ENCODE measurements at places on chromosomes 11 and 22. TPM values are rescaled to one million over a fixed set of nuclear protein-coding genes. Genes with fewer than 3 reads are reported as not detected.

DNA sequence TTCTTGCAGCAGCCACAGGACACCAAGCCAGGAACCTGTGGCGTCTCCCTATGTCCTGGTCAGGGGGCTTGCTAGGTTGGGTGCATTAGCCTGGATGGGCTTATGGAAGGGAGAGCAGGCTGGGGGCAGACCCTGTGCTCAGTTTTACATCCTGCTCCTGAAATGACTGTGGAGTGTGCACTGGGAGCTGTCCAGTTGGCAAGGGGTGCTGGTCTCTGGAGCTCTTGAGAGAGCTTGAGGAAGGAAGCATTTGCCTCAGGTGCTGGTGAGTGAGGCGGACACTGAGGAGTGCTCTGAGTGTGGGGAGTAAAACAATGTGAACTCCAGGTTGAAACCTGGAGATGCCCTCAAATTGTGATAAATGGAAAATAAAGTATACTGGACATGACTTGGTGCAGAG lies 3.4 kb downstream of the SCGB1D4 start:
- no peak for DNase-seq
- no peaks in the 10 kb centered on the region for H3K4me1 ChIP-seq
- H3K36me3 ChIP-seq: no peaks in the 10 kb centered on the region
- H3K27me3 ChIP-seq: no peaks in the 10 kb centered on the region

DNA sequence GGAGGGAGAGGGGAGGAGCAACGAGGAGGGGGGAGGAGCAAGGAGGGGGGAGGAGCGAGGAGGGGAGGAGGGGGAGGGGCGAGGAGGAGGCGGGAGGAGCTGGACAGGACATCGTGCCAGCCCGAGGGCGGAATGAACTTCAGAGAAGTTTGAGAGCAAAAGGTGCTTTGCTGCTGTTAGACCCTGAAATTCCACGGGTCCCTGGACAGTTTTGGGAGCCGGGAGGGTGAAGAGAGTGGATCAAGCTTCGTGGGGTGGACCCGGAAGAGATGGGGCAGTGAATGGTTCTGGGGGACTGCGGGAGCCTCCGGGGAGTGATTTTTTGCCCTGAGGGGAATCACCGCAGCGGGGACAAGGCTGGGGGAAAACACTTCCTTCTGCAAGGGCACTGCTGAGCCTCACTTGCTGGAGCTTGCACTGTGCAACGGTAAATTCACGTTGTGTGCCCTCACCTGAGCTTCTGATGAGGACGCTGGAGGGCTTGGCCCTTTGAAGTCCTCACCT lies 10.7 kb upstream of the NLRP6 start:
- no peak for DNase-seq
- H3K36me3 ChIP-seq: no peaks in the 10 kb centered on the region
- H3K4me1 ChIP-seq: no peaks in the 10 kb centered on the region
- H3K27ac ChIP-seq: no peak overlapping the region
- no peaks in the 10 kb centered on the region for H3K27me3 ChIP-seq

The APBB1 gene
- total RNA-seq: 62.2 TPM

The NAT10 gene
- total RNA-seq: 42.4 TPM

- H3K4me1 ChIP-seq: no peaks in the 10 kb centered on the region
- H3K36me3 ChIP-seq: no peaks in the 10 kb centered on the region
- DNase-seq: no peak
- H3K4me3 ChIP-seq: no peak overlapping the region
Measured at GRCh38 chr11:12288931-12289666, 88.3 kb upstream of the PARVA start.

DNA sequence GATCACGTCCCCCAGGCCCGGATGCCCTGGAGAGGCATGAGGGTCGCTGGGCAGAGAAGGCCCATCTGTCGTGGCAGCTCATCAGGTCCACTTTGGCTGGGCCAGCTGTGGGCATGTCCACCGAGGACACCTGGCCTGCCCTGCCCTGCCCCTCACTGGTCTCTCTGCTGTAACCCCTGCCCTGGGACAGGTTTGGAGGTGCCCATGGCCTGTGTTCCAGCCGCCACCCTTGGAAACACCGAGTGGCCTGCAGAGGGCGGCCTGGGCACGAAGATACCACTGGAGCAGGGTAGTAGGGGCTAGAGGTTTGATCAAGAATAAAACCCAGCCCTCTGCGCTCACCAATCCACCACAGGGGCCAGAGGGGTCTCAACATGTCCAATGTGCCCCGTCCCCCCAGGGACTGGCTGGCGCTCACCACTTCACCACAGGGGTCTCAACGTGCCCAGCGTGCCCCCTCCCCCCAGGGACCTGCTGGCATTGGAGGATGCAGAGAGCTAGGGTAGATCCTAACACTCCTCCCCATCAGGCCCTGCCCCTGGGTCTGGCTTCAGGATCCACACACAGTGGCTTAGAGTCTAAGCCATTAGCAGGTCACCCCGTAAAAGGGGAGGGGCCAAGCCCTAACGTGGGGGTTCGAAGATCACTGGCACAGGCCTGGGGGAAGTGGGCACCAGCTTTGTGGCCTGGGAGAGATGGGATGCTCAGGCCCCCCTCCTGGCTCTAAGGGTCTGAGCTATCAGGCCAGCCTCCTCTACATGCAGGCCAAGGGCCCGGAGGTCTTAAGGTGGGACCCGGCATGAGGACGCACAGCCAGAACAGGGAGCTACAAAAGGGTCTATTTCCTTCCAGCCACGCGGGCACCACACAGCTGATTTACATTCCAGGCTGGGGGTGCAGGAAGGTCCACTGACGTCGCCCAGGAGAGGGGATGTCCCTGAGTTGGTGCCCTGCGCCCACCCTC lies 1.3 kb upstream of the HDAC10 start:
- DNase-seq: peak; percentile 92
- no peaks in the 10 kb centered on the region for H3K27me3 ChIP-seq
- no peaks in the 10 kb centered on the region for H3K36me3 ChIP-seq
- no peak overlapping the region for H3K4me3 ChIP-seq

GRCh38 chr22:22810018-22810427 lies 77.6 kb upstream of the IGLL5 start:
- no peak for DNase-seq
- no peaks in the 10 kb centered on the region for H3K27me3 ChIP-seq
- H3K4me3 ChIP-seq: no peak overlapping the region
- no peaks in the 10 kb centered on the region for H3K4me1 ChIP-seq

DNA sequence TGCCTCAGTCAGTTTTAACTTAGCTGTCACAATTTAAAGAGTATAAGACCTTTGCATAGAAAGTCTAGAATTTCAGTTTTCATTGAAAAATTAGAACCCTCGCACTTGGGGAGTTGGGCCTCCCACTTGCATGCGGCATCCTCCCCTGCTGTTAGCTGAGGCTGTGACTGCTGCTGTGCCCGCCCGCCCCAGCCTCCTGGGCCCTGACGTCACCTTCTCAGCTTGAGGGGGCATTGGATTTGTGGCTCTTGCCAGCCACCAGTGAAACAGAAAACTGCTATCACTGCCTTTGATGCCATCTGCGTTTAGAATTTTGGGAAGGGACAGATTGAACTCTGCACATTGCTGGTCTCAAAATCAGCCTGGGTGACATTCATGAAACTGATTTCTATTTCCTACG lies 108.7 kb downstream of the CTTN start:
- no peak overlapping the region for H3K4me3 ChIP-seq
- peak; percentile 4 for DNase-seq
- no peaks in the 10 kb centered on the region for H3K36me3 ChIP-seq
- no peaks in the 10 kb centered on the region for H3K4me1 ChIP-seq
- H3K27me3 ChIP-seq: no peaks in the 10 kb centered on the region
- no peak overlapping the region for H3K27ac ChIP-seq

The C11orf42 gene
- not detected for total RNA-seq

GRCh38 chr11:88050247-88050646 lies 125.0 kb downstream of the RAB38 start:
- H3K4me1 ChIP-seq: no peaks in the 10 kb centered on the region
- H3K27me3 ChIP-seq: no peaks in the 10 kb centered on the region
- DNase-seq: no peak
- no peak overlapping the region for H3K4me3 ChIP-seq
- H3K36me3 ChIP-seq: no peaks in the 10 kb centered on the region
- H3K27ac ChIP-seq: no peak overlapping the region

The SAA2 gene
- total RNA-seq: 21.8 TPM

DNA sequence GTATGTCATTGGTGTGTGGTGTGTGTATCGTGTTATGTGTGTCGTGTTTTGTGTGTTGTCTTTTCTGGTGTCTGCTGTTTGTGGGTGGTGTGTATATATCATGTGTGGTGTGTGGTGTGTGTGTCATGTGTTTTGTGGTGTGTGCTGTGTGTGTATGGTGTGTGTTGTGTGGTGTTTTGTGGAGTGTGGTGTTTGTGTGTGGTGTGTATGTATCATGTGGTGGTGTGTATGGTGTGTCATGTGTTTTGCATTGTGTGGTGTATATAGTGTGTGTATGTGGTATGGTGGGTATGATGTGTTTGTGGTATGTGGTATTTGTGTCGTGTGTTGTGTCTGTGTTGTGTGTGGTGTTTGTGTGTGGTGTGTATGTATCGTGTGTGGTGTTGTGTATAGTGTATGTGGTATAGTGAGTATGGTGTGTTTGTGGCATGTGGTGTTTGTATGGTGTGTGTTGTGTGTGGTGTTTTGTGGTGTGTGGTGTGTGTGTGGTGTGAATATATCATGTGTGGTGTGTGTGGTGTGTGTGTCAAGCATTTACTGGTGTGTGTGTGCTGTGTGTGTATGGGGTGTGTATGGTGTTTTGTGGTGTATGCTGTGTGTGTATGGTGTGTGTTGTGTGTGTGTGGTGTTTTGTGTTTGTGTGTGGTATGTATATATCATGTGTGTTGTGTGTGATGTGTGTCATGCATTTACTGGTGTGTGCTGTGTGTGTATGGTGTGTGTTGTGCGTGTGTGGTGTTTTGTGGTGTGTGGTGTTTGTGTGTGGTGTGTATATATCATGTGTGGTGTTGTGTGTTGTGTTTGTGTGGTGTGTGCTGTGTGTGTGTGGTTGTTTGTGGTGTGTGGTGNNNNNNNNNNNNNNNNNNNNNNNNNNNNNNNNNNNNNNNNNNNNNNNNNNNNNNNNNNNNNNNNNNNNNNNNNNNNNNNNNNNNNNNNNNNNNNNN lies 12.7 kb downstream of the PIM3 start:
- H3K36me3 ChIP-seq: no peaks in the 10 kb centered on the region
- peak; percentile 2 for DNase-seq
- H3K27me3 ChIP-seq: no peaks in the 10 kb centered on the region

The INS gene
- 2.1 TPM for total RNA-seq

- no peaks in the 10 kb centered on the region for H3K36me3 ChIP-seq
- H3K4me3 ChIP-seq: no peak overlapping the region
- H3K27me3 ChIP-seq: no peaks in the 10 kb centered on the region
- DNase-seq: no peak
- no peaks in the 10 kb centered on the region for H3K4me1 ChIP-seq
Measured at GRCh38 chr11:78000193-78000592, 5.7 kb upstream of the INTS4 start.

The CDC42EP2 gene
- total RNA-seq: 20.9 TPM

GRCh38 chr11:125359130-125359529 lies 136.9 kb downstream of the FEZ1 start:
- no peaks in the 10 kb centered on the region for H3K4me1 ChIP-seq
- no peak overlapping the region for H3K4me3 ChIP-seq
- no peak overlapping the region for H3K27ac ChIP-seq
- H3K27me3 ChIP-seq: no peaks in the 10 kb centered on the region
- DNase-seq: no peak

DNA sequence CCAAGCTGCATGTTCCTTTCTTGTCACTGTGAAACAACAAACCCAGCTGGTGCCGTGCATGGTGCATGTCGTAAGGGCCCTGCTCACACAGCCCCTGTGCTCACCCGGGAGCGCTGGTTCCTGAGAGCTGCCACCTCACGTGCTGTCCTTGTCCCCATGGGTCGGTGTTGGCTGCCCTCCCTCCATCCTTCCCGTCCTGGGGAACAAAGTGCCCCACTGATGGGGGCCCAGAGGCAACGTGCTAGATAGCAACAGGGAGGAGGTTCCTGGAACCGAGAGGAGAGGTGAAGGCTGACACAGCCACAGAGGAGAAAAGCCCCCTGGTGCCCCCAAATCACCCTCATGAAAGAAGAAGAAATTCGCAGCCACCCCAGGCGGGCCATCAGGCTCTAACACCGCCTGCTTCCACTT lies 56.6 kb upstream of the SLC22A12 start:
- H3K36me3 ChIP-seq: no peaks in the 10 kb centered on the region
- no peak overlapping the region for H3K27ac ChIP-seq
- no peak overlapping the region for H3K4me3 ChIP-seq
- DNase-seq: peak; percentile 62
- no peaks in the 10 kb centered on the region for H3K27me3 ChIP-seq

All from aorta (tissue), 5 donors.